ENCODE measurements at places on chromosomes 2 and 18.

- peak; percentile 22 for DNase-seq
These were observed at the start of gene C2orf80 for GRCh38 chr2:208189810-208190503. TSS of gene C2orf80 (minus strand) at chr2:208190030. CDS start at chr2:208186986, 3,044 bp downstream.

DNA sequence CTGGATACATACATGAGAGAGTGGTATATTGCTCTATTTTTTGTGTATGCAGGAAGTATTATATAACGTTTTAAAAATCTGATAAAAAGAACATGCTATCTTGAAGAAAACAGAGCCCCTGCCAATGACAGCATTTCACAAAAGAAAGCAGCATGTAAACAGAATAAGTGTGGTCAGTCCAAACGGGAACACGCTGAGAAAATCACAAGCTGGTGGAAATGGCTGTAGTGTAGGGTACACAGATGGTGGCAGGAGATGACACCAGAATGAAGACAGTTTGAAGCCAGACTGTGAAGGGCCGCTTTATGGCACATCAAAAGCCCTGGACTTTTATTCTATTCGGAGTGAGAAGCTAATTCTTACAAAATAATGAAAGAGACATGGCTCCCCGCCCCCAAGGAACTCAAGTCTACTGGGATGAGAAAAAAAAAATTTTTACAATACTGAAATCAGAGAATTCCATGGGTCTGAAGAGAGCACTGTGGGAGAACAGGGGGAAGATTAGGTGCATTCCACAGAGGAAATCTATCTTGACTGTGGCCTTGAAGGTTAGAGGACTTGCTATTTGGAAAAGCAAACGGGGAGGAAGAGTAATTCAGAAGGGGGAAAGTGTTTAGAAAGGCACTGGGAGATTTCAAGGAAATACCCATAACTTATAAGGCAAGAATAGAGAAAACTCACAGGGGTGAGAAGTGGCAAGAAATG is 217.7 kb upstream of the SMAD7 start:
- no peak for DNase-seq

- no peak for DNase-seq
These were observed 22.7 kb upstream of the NCL start for GRCh38 chr2:231486851-231487596.

DNA sequence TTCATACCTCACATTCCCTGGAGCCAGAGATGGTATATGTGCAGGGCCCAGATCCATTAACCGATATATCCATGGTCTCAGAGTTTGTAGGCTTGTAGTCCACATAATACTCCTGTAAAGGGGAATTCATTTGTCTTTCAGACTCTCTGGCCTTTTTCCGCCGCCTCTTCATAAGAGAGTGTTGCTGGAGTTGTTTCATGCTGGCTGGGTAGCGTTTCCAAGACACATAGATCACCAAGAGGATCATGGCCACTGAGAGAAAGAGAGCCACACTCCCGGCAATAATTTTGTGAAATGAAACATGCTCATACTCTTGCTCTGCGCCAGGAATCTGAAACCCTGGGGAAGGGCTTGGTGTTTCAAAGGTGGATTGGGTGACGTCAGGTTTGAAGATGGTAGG is 3.9 kb downstream of the LRRTM4 start:
- DNase-seq = no peak

DNA sequence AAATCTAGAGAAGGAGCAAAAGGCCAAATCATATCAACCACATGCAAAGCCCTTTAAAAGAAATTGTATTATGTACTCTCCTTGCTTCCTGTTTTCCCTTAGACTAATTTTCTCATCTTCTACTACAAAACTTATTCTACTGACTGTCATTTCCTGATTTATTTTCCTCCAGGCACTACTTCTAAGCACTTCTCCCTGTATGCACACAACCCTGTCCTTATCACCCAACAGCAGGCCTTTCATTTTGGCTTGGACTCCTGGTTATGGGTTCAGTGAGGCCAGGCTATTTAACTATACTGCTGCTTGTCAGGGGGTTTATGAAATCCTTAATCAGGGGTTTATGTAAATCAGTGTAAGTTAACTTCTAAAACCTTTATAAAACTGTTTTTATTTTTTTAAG is 205.1 kb upstream of the FAM98A start:
- DNase-seq = no peak

- no peak for DNase-seq
These were observed 23.5 kb upstream of the KLF11 start for GRCh38 chr2:10019602-10020400.

GRCh38 chr18:50793641-50794565 is 25.9 kb downstream of the MRO start:
- DNase-seq = no peak

DNA sequence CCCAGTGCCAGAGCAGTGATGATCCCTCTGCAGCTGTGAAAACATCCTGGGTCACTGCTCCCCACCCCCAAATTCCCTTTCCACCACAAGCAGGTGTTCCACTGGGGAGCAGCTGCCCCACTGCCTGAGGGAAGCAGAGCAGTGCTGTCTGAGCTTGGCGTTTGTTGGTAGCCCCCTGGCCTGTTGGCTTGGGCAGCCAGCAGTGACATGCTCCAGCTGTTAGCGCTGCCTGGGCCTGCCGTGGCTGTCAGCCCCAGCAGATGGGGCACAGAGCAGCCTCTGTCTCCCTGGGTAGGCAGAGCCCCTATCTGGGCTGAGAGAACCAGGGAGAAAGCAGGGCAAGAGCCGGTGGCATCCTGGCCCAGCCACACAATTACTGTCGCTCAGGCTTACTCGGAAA is 247.7 kb downstream of the GLI2 start:
- DNase-seq = peak; percentile 12

DNA sequence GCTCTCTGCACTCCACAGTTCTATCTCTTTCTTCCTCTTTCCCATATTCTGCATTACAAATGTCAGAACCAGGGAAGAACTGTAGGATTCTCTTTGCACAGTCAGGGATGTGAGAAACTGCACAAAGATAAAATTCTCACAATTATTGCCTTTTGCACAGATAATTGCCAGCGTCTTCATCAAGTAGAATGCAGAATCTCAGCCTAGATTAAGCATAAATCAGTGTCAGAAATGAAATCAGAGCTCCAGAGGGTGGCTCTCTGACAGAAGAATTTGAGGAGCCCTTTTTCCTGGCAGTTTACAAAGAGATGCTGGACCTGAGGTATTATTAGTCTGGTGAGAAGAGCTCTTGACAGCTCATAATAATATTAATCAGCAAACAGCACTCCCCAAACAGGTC is 173.1 kb downstream of the PTH2R start:
- no peak for DNase-seq

DNA sequence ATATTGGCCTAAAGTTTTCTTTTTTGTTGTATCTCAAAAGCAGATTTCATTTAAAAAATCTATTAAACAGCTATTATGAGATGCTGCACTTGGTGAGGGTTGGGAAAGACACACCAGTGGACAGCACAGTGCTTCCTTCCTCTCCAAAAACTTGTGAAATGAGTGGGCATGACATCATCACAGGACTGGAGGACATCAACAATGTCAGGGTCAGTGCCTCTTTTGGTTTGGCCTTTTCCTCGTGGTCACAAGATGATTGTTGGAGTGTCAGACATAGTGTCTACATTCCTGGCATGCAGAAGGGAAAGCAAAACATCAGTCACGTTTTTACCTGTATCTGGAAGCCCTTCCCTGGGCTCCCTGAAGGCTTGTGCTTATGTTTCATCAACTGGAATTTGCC is 49.6 kb downstream of the IL1R2 start:
- DNase-seq = no peak

- DNase-seq = no peak
These were observed 5.5 kb downstream of the SULT1C4 start for GRCh38 chr2:108383146-108383830.

DNA sequence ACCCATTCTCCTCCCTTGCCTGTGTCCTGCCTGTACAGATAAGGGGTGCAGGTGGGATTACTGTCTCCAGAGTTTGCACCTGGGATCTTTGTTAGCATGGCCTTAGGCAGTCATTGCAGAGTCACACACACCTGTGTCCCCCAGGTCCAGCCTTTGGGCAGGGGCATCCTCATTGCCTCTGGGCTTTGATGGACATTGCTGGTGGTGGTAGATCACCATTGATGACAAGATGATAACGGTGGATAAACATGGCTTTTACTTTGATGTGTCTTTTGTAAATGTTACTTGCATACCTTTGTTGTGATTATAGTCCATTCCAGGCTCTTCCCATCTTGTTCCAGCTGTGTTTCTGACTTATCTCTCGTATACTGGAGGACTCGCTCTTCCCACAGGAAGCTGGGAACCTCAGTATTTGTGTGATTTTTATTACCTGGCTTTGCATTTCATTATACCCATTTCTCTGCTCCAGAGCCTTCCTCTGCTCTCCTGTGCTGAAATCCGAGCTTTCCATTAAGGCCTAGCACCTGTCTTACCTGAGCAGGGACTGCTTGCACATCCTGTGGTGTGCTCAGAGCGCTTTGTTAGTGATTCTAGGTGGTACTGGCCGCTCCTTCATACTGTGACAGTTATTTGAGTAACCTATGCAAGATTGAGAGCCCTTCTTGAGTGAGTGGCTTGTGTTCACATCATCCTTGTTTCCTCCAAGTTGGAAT is 79.2 kb downstream of the PTPRM start:
- no peak for DNase-seq

DNA sequence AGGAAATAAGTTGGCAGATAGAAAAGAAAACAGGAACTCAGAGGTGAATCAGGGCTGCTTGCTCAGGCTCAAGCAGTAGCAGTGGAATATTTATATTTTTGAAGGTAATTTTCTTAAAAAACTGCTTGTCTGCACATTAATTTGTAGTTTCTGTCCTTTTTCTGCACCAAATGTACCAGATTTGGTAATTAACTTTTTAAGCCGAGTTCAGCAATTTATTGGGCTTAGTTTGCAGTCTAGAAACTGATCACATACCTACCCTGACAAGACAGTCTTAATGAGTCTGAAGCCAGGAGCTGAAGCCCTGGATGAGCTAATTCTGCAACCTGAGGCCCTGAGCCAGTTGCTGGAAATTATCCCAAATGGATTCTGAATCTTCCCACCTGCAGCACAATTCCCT is 647.0 kb downstream of the TDRD15 start:
- no peak for DNase-seq

GRCh38 chr2:72895154-72895553 is 7.9 kb downstream of the SPR start:
- DNase-seq = no peak

- DNase-seq = peak; percentile 72
These were observed 135.5 kb downstream of the MYO3B start for GRCh38 chr2:170313347-170313991.

GRCh38 chr2:69450735-69451416 is 13.6 kb upstream of the NFU1 start:
- no peak for DNase-seq

- DNase-seq = no peak
These were observed at the start of gene VAMP5 for GRCh38 chr2:85584354-85584856. TSS of gene VAMP5 (plus strand) at chr2:85584431. CDS start at chr2:85584491, 60 bp downstream.

DNA sequence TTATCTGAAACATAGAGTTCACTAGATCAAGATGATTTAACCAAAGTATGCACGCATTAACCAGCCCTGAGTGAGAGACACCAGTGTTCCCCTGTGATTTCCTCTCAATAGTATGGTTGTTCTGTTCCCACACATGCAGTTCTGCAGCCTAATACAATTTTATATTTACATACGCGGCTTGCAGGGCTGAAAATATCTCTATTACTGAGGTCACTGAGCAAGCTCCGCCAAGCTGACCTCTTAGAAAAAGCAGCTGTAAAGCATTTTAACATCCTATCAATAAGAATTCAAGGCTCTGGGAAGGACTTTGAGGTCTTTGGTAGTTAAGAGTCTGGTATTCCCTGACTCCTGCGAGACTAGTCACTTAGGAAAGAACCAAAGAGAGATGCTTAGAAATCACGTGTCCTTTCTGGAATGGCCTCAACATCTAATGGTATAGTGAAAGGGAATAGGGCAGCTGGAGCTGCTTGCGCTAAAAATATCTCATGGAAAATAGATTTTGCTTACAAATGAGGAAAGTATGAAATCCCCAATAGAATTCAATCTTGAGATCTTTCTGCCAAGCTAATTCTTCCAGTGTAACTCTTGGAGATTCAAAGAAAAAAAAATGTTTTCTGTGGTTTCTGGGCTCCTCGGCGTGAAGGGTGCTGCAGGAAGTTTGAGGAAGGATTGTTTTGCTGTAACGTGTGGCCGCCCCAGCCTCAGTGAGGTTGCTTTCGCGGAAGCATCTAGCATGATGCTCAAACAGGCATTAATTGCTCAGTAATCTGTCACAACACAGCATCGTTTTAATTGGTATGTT is 59.2 kb downstream of the DOCK10 start:
- no peak for DNase-seq

- DNase-seq = no peak
These were observed 120.7 kb upstream of the CTAGE1 start for GRCh38 chr18:22538426-22538825.

DNA sequence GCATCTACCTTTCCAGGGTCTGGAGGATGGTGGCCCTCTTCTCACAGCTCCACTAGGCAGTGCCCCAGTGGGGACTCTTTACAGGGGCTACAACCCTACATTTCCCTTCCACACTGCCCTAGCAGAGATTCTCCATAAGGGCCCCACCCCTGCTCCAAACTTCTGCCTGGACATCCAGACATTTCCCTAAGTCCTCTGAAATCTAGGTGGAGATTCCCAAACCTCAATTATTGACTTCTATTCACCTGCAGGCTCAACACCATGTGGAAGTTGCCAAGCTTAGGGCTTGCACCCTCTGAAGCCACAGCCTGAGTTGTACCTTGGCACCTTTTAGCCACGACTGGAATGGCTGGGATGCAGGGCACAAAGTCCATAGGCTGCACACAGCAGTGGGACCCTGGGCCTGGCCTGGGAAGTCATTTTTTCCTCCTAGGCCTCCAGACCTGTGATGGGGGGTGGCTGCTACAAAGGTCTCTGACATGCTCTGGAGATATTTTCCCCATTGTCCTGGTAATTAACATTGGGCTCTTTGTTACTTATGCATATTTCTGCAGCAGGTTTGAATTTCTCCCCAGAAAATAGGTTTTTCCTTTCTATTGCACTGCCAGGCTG is 53.7 kb upstream of the ST3GAL5 start:
- no peak for DNase-seq

GRCh38 chr2:44137048-44137447 is 31.6 kb upstream of the PPM1B start:
- DNase-seq = no peak

- no peak for DNase-seq
These were observed 16.3 kb downstream of the FBLN7 start for GRCh38 chr2:112154246-112155117.

DNA sequence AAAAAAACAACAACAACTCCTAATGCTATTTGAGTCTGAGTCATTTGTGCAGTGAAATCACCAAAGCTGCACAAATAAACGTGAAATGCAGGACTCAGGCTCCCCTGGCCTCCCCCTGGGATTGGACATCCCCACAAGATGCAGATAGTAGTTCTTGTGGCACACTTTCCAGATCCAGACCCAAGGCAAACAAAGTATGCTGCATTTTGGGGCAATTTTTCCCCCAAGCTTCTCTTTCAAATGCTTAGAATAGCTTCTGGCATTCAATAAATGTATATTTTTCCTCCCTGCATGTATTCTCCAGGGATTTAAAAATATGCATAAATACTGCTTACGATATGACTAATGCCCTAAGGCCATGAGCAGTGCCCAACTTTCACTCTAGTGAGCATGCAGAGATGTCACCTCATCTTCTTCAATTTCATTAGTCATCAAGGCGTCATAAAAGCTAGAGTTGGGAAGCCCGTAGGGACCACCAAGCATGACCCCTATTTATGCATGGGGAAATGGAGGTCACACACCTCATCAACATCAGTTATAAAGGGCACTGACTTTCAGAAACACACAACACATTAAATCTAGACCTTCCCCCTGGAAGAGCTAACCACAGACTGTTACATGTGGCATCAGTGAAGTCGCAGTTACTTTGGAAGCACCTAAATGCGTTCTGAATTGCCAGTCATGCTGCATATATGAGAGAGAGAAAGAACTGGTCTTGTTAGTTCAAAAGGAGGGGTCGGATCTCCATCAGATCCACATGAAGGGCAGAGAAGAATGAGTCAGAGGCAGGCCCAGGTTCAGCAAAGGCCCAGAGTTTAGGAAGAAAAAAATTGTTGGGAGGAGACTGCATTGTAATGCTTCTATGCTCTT is 374.1 kb downstream of the LPIN1 start:
- no peak for DNase-seq
